ENCODE measurements at places on chromosomes 11 and 22. TPM values are rescaled to one million over a fixed set of nuclear protein-coding genes. Genes with fewer than 3 reads are reported as not detected.

Gene SPATA19
- total RNA-seq = not detected

Gene MS4A1
- total RNA-seq = not detected

Gene TNNI2
- total RNA-seq = not detected

- DNase-seq = no peak
Observed at GRCh38 chr11:119194811-119195440, 9.7 kb downstream of the NHERF4 start.

GRCh38 chr11:72233773-72234513 lies 9.4 kb downstream of the INPPL1 start:
- DNase-seq = no peak

DNA sequence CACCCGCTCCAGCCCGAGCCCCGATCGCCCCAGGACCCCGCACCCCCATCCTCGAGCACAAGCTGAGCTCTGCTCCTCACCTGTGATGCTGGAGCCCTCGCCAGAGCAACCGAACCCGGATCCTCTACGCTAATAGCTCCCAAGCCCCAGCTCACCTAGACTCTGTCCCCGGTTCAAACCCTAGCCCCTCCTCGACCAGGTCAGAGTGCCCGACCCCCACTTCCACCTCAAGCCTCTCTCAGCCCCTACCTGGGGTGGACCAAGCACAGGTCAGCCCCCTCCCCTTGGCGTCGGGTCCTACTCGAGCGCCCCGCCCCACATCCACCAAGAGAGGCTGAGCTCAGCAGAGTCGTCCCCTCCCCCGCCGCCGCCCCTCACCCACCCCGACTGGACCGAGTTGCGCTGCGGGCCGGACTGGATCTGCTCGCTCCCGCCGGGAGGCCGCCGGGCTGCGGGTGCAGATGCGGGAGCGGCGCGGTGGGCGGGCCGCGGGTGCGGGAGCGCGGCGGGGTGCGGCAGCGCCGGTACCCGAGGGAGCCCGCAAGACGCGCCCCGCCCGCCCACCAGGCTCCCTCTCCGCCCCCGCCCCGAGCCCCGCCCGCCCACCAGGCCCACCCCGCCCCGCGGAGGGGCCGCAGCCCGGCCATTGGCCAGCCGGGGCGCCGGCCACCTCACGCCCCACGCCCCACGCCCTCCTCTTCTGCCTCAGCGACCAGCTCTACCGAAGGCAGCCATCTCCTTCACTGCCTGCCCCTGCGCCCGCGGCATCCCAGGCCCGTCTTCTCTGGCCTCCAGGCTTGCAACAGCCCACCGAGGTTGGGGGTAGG lies 577 bp upstream of the DKK3 start:
- DNase-seq = peak; percentile 57

- peak; percentile 36 for DNase-seq
Observed at GRCh38 chr11:79052544-79052943, 388.3 kb downstream of the TENM4 start.

GRCh38 chr11:94653561-94653960 lies 86.4 kb downstream of the PIWIL4 start:
- no peak for DNase-seq

Gene NLRP10
- total RNA-seq = not detected

All from endothelial cell (in vitro differentiated cells).